Bladder microvascular endothelial cell (primary cell): ENCODE measurements at places on chromosomes 6 and 20. TPM values are rescaled to one million over a fixed set of nuclear protein-coding genes. Genes with fewer than 3 reads are reported as not detected.

Gene NOL4L
- total RNA-seq: 5.2 and 20.3 TPM in 2 replicates

Gene ETV7
- 0.16 and 0.31 TPM in 2 replicates for total RNA-seq

Gene TCF15
- total RNA-seq: 1.6 and 3.7 TPM in 2 replicates

Gene KCNQ5
- total RNA-seq: under 0.01 TPM in 2 replicates

Gene EYA4
- 0.25 TPM in 1 of 2 replicates, not detected in the other for total RNA-seq

Gene FAM83C
- not detected in 2 replicates for total RNA-seq

Gene SYCP2
- 0.49 and 2.6 TPM in 2 replicates for total RNA-seq

Gene RNF39
- not detected in 2 replicates for total RNA-seq

Gene PPP1R3G
- 0.16 and 0.44 TPM in 2 replicates for total RNA-seq

Gene ZNF391
- total RNA-seq: 0.16 and 0.50 TPM in 2 replicates

Gene BPIFB2
- total RNA-seq: not detected in 2 replicates

Gene MUC21
- not detected in 2 replicates for total RNA-seq

Gene PRKN
- total RNA-seq: 0.16 and 0.19 TPM in 2 replicates

Gene OR2H1
- total RNA-seq: not detected in 2 replicates

Gene DNAH8
- total RNA-seq: under 0.01 TPM in 1 of 2 replicates, not detected in the other

Gene CFB
- 0.97 and 2.5 TPM in 2 replicates for total RNA-seq

Gene CARMIL1
- 1.7 and 6.8 TPM in 2 replicates for total RNA-seq

Gene SLC22A2
- not detected in 2 replicates for total RNA-seq

Gene SASH1
- total RNA-seq: 65.4 and 123 TPM in 2 replicates

Gene PRDM13
- total RNA-seq: not detected in 2 replicates

Gene ARFGEF2
- total RNA-seq: 30.3 and 66.5 TPM in 2 replicates

Gene CHRNA4
- total RNA-seq: 0.06 TPM in 1 of 2 replicates, not detected in the other

Gene ADAM33
- total RNA-seq: 0.16 TPM in 1 of 2 replicates, not detected in the other

Gene COX4I2
- total RNA-seq: not detected in 2 replicates

Gene PACRG
- not detected in 2 replicates for total RNA-seq

Gene ANKEF1
- total RNA-seq: 1.4 and 2.3 TPM in 2 replicates

Gene PTPRK
- total RNA-seq: 44.7 and 148 TPM in 2 replicates

Gene IP6K3
- total RNA-seq: not detected in 2 replicates

Gene SS18L1
- total RNA-seq: 6.2 and 16.7 TPM in 2 replicates

Gene GABRR1
- total RNA-seq: not detected in 2 replicates

Gene CYP21A2
- total RNA-seq: not detected in 2 replicates

Gene MAP7
- total RNA-seq: 0.16 and 0.63 TPM in 2 replicates

Gene SEMG1
- not detected in 2 replicates for total RNA-seq

Gene SLC22A23
- total RNA-seq: 4.9 and 70.5 TPM in 2 replicates

Gene MRPS26
- total RNA-seq: 36.4 and 36.6 TPM in 2 replicates

Gene NKAIN4
- total RNA-seq: not detected in 2 replicates

Gene GZF1
- total RNA-seq: 19.6 and 33.2 TPM in 2 replicates

Gene MLN
- total RNA-seq: not detected in 2 replicates

Gene ZBP1
- not detected in 2 replicates for total RNA-seq

Gene PRSS16
- total RNA-seq: not detected in 2 replicates

Gene WFDC12
- not detected in 2 replicates for total RNA-seq

Gene C6orf132
- total RNA-seq: 0.06 and 0.65 TPM in 2 replicates

Gene SIRPB1
- 0.16 and 3.3 TPM in 2 replicates for total RNA-seq

Gene HLA-DRB1
- 4.2 and 55.4 TPM in 2 replicates for total RNA-seq

Gene EYS
- not detected in 2 replicates for total RNA-seq

Gene SEL1L2
- not detected in 2 replicates for total RNA-seq

Gene CD24
- 0.49 and 2.5 TPM in 2 replicates for total RNA-seq

Gene MAP3K5
- 2.9 and 3.5 TPM in 2 replicates for total RNA-seq

Gene ECT2L
- not detected in 2 replicates for total RNA-seq

Gene SMLR1
- not detected in 2 replicates for total RNA-seq

Gene KCNK5
- total RNA-seq: not detected in 2 replicates

Gene ZSCAN16
- total RNA-seq: 11.0 and 11.3 TPM in 2 replicates
